ENCODE measurements at places on chromosomes 3 and 15.

DNA sequence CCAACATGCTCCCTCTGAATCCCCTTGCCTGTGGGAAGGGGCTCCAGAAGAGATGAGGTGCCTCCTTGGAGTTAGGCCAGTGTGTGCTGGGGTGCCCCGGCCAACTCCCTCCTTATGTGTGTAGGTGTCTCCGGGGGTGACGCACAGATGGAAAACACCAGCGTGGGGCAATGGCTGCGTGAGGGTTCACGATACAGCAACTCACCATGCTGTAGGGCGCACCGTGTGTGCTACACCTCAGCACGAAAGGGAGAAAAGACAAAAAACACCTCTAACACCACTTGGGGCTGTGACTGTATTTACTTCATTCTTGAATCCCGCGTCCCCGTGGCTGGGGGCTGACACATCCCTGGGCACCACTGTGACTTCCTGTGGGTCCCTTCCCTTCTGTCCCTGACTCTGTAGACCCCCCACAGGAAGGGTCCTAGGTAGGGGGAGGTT, 1.6 kb upstream of the CALML4 start:
- DNase-seq, result no peak

- DNase-seq, result no peak
These were observed 31.2 kb downstream of the SPATA12 start for GRCh38 chr3:57091521-57092273.

DNA sequence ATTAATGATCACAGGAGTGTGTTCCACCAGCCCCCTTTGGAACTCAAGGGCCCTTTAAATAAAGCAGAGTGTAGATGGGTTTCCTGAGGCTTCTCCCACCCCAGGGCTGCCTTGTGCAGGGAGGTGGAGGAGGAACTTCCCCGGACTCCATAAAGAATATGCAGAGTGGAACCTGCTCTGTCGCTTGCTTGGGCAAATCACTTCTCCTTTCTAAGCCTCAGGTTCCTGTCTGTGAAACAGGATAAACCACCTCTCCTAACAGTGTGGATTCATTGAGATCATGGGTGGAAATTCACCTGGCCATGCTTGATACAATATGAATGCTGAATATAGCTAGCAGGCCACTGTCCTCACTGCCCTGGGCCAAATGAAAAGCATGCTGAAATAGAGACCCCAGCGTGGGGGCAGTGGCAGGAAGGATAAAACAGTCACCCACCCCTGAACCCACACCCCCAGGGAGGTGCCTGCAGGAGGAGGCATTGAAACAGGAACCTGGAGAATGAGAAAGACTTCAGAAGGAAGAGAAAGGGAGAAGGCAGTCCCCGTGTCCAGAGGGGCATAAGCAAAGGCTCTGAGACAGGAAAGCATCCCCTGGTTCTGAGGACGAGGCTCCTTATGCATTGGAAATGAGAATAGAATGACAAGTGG, 41.1 kb upstream of the CHRNB4 start:
- no peak for DNase-seq

DNA sequence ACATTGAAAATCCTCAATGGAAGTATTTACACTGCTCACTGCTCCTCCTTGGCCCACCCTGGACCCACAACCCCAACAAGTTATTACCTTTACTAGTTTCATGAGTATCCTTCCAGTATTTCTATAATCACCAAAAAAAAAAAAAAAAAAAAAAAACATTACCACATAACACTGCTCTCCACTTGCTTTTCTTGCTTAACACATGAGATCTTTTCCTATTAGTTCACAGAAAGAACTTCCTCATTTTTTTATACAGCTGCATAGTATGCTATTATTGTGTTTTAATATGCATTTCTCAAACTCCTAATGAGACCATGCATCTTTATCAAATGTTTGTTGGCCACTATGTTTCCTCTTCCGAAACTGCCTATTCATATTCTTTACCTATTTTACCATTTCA, 14.6 kb downstream of the GABPB1 start:
- DNase-seq, result no peak

- DNase-seq, result peak; percentile 93
These were observed at the start of gene GNB4 for GRCh38 chr3:179451265-179452175. Gene GNB4, minus strand, starts transcription at chr3:179451470. Its CDS starts 25,270 bp downstream, at chr3:179426200.

DNA sequence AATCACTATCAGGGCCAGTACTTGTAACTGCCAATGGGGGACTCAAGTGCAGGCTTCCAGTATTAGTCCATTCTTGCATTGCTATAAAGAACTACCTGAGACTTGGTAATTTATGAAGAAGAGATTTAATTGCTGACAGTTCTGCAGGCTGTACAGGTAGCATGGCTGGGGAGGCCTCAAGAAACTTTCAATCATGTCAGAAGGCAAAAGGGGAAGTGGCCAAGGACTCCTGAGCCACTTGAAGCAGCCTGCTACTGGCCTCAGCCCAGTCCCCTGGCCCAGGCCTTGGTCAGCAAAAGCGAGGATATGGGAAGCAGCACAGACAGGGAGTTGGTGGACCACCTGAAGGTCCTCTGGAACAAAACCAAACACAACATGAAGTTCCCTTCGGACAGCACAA, 29.2 kb upstream of the OR5K1 start:
- DNase-seq, result peak; percentile 87

GRCh38 chr3:155112661-155113389, 32.7 kb downstream of the MME start:
- no peak for DNase-seq

Measured in esophagus muscularis mucosa (tissue), 4 donors.